NCI-H1417 treated with DMSO at 0.1 percent for 48 hours (cell line): ENCODE measurements at places on chromosomes 11 and 22.

- DNase-seq = peak; percentile 26
Measured at GRCh38 chr11:72591785-72592502, 82.3 kb downstream of the PDE2A start.

DNA sequence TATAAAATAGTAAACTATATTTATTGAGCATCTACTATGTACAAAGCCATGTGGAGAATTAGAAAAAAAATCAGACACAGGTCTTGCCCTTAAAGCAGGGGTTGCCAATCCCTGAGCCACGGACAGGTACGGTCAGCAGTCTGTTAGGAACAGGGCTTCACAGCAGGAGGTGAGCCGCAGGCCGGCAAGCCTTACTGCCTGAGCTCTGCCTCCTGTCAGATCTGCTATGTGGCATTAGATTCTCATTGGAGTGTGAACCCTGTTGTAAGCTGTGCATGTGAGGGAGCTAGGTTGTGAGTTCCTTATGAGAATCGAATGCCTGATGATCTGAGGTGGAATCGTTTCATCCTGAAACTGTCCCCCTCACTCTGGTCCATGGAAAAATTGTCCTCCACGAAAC is 2.1 kb upstream of the RAG2 start:
- DNase-seq = no peak

DNA sequence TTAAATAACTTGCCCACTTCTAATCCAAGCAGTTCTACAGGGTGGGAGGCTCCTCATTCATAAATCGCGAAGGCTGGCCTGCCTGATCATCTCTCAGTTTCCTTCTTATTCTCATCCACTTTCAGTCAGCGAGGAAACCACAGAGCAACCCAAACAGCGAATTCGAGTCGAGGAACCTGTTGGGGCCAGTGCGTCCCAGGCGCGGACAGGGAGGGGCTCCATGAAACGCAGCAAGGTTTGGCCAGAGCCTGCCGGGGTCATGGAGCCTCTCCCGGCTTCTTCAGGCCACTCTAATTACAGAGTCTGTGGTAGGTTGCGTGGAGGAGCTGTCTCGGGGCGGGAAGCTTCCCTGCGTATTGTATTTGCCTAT is 741 bp upstream of the NAV2 start:
- no peak for DNase-seq

DNA sequence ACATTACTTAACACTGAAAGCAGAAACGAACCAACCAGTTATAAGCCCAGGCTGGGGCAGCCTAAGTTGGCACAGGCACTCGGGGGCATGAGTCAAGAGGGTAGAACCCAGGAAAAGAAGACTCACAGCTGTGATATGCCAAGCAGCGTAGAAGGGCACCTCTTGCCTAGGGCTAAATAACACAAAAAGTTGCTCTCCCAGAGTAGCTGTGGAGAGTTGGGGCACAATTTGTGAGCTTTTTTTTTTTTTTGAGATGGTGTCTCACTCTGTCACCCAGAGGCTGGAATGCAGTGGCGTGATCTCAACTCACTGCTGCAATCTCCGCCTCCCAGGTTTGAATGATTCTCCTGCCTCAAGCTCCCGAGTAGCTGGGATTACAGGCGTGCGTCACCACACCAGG is 8.8 kb downstream of the CLMP start:
- no peak for DNase-seq

DNA sequence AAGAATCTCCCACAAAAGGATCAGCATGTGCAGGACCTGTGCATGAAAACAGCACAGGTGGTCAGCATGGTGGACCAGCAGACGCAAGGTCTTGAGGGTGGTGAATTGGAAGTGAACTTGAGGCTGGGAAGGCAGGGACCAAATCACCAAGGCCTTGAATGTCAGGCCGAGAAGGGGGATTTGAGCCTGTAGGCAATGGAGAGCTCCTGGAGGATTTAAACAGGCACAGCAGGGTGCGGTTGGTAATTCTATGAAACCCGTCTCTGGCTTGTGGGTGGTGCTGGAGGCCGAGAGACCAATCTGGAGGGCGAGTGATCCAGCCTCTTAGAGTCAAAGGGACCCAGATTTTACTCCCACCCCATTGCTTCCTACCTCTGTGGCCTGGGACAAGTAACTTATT is 2.4 kb downstream of the TSKU start:
- DNase-seq = no peak

- no peak for DNase-seq
Measured at GRCh38 chr11:104529906-104530305, 366.0 kb upstream of the PDGFD start.

DNA sequence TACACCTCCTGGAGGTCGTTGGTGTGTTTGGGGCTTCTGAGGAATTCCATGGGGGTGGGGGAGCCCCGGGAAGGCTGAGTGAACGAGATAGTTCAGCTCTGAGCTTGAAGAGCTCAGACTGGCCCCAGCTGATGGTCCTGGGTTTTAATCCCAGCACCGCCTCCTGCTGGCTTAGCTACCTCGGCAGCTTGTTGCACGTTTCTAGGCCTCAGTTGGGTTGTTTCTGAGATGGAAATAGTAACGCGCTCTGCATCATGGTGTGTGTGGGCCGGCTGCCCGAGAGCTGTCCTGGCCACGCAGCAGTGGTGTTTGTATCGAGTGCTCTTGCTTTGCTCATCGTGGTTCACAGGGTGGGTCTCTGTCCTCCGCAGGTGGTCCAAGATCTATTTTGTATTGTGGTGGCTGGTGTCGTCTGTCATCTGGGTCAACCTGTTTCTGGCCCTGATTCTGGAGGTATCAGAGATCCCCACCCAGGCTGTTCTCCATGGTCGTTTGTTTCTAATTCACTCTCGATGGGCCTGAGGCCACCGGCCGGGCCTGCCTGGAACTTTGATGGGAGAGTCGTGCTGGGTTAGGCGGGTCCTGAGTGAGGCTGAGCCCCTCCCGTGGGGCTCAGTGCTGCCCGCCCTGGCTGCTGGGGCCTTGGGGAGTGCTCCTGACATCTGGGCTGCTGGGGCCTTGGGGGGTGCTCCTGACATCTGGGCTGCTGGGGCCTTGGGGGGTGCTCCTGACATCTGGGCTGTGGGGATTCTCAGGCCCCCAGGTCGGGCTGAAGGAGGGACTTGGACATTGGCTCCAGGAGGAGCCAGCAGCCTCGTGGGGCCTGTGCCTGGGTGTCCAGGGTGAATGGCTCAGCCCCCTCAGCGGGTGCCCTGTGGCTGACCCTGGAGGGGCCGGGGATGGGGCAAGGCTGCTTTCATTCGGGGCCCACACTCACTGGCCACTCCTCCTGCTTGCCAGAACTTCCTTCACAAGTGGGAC is 37.7 kb downstream of the TPCN2 start:
- no peak for DNase-seq

GRCh38 chr11:42674436-42674835 is 637.4 kb upstream of the API5 start:
- DNase-seq = no peak

- DNase-seq = no peak
Measured at GRCh38 chr11:28659716-28660348, 551.6 kb downstream of the METTL15 start.

DNA sequence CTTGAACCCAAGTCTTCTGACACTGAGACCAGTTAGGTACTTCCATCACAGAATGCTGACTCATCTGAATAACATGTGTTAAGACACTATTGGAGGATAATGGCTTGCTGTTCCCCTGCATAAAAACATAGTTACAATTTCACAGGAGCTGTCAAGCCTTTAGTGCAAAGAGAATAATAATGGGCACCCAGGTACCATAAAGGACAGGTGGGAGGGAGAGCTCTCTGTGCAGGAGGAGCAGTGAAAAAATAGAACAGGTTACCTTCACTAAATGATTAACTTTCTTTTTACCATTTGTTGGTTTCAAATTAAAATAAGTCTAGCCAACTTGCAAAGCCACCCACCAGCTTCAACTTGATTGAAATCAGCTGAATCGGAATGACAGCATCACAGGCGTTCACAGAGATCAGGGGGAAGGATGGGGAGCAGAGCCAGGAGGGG is 173.2 kb downstream of the DSCAML1 start:
- no peak for DNase-seq

- no peak for DNase-seq
Measured at GRCh38 chr11:115119146-115119545, 385.1 kb downstream of the CADM1 start.

GRCh38 chr22:43570531-43571165 is 158.8 kb downstream of the MPPED1 start:
- no peak for DNase-seq

DNA sequence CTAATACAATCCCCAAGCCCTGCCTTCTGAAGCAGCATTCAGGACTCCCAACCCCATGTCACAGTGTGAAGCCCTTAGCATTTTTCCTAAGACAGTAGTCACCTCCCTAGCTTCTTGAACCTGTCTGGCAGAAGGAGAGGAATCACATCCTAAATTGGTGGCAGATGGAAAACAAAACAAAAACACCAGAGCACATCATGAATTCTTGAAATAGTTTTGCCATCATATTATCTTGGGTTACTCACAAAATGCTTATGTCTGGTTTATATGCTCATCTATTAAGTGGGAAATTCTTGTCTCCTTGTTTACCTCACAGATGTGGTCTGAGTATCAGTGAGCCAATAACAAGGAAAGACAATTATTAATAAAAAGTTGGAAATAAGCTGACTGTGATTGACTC is 15.3 kb downstream of the OR51M1 start:
- no peak for DNase-seq

- DNase-seq = no peak
Measured at GRCh38 chr11:114448749-114449482, 9.6 kb downstream of the REXO2 start.

- DNase-seq = no peak
Measured at GRCh38 chr11:4539603-4540219, 5.3 kb upstream of the OR52M1 start.

GRCh38 chr22:23713696-23714595 is 23.1 kb downstream of the RGL4 start:
- DNase-seq = no peak

DNA sequence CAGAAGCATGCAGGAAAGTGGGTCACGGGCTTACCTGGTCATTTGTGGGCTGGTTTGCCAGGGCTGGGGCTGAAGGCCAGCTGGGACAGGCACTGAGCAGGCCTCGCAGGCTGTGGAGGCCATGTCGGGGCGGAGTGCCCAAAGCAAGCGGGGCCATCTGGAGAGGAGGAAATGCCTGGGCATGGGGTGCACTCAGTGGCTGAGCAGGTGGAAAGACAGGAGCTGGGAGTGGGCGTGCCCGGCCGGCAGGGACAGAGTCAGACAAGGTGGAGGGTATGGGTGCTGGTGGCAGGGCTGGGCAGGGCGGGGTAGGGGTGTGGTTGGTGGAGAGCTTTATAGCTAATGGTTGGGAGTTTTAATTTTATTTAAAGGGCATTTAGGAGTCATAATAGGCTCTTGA is 27.4 kb downstream of the DAGLA start:
- no peak for DNase-seq

DNA sequence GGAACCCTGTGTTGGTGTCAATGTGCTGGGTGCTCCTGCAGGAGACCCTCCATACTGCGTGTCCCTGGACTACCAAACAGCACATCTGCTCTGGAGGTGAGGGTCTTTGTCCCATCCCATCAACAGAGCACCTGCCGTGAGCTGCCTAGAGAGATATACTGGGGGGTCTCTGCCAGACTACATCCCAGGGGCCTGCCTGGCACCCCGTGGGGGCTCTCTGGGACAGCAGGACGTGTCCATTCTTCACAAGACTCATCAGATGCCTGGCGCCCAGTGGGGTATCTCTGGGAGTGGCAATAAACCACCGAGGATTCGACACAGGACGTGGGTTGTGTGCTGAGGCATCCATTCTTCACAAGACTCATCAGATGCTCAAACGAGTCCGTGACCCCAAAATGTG is 42.7 kb downstream of the SHANK2 start:
- DNase-seq = no peak

- DNase-seq = no peak
Measured at GRCh38 chr11:27718346-27718862, 18.1 kb upstream of the BDNF start.
